NCI-H69 (cell line): ENCODE measurements at places on chromosomes 3 and 15.
A peak's percentile ranks its signal among the peaks of the same experiment; 100 is the strongest.

DNA sequence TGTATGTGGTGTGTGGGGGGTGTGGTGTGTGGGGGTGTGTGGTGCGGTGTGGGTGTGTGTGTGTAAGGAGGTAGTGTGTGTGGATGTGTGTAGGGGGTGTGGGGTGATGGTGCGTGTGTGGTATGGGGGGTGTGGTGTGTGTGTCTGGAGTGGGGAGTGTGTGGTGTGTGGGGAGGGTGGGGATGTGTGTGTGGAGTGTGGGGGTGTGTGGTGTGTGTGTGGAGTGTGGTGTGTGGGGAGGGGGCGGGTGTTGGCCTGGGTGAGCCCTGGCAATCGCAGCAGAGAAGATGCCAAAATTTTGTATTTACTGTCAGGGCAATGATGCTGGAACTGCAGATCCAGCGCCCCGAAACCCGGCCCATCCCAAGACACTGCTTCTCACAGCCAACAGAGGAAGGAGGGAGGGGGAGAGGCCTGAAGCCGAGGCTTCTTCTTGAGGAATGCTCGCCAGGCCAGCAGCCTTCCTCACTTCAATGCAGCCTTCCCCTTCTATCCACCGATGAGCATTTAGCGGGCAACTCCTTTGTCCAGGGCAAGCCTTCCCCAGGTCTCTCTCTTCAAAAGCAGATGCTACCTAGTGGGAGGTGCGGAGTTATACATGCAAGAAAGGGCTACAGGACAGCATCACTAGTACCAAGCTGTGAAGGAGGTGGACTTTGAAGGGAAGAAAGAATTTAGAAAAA, 11.9 kb upstream of the SRP14 start:
- DNase-seq: peak; percentile 40

- peak; percentile 43 for DNase-seq
Measured at GRCh38 chr3:170040418-170040817, 2.6 kb downstream of the GPR160 start.

- no peak for DNase-seq
Measured at GRCh38 chr3:31124373-31124772, 229.9 kb upstream of the GADL1 start.

GRCh38 chr15:40782609-40783227, 12.9 kb downstream of the C15orf62 start:
- DNase-seq: peak; percentile 83

GRCh38 chr15:92247649-92248242, 145.9 kb upstream of the ST8SIA2 start:
- DNase-seq: no peak
